ENCODE measurements at places on chromosomes 3 and 15.
A peak's percentile ranks its signal among the peaks of the same experiment; 100 is the strongest.

GRCh38 chr3:116561529-116561928 lies 116.2 kb upstream of the LSAMP start:
- DNase-seq, result no peak

DNA sequence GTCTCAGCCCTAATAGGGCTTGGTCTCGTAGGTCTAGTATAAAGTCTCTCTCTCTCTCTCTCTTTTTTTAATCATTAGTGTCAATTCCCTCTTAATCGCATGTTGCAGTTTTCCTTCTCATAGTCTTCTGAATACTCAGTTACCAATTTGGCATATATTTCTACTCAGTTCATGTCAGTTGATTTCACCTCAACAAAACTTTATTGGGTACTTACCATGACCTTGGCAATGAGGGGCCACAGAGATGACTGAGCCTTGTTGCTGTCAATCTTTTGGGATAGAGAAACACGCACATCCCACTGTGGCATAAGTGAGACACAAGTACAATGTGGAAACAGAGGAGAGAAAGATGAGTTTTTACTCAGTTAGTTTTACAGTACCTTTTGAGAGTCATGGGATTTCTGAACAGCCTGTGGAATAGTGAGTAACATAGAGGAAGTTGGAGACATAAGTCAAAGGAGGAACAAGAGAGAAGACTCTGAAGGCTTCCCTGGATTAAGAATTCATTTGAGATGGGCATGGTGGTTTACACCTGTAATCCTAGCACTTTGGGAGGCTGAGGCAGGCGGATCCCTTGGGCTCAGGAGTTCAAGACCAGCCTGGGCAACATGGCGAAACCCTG lies 150.2 kb upstream of the CBLB start:
- no peak for DNase-seq

- DNase-seq, result no peak
These were observed 453.0 kb upstream of the DPH6 start for GRCh38 chr15:35998663-35999602.

GRCh38 chr15:31474059-31474868 lies 147.6 kb downstream of the KLF13 start:
- no peak for DNase-seq

DNA sequence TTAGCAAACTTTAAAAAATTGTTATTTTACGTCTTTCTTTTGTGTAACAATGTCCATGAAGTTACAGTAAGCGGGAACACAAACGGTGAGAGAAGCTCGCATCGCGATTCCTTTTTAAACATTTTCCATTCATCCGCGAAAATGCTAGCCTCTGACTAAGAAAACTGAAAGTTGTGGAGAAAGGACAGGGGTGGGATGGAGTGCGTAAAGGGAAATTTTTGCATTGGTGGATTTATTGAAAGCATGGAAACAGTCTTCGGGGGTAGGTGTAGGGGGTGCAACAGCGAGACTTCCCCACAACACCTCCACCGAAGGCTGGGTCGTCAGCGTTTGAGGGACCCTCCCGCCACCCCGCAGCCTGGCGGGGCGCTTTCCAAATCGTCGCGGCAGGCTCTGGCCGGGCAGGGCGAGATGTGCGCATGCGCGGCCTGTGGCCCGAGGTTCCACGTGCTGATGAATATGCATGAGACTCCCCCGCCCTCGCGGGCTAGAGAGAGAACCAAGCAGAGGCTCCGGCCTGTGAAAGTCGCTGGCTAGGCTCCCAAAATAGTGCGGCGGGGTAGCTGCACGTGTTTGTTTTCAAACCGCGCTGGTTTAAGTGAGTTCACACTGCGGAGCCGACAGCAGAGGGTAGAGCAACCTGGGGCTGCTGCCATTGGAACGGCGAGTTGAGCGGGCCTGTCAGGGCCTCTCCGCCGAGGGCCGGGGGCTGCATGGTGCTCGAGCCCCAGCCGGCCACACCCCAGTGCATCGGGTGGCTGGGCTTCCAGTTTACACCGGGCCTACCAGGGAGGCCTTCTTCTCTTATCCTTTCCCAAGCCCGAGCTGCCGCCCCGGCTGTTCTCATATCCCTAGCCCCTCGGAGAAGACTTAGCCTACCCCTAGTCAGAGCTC lies 9.9 kb downstream of the ZIC1 start:
- no peak for DNase-seq

- no peak for DNase-seq
These were observed 253.7 kb downstream of the ZPLD1 start for GRCh38 chr3:102688556-102688930.

DNA sequence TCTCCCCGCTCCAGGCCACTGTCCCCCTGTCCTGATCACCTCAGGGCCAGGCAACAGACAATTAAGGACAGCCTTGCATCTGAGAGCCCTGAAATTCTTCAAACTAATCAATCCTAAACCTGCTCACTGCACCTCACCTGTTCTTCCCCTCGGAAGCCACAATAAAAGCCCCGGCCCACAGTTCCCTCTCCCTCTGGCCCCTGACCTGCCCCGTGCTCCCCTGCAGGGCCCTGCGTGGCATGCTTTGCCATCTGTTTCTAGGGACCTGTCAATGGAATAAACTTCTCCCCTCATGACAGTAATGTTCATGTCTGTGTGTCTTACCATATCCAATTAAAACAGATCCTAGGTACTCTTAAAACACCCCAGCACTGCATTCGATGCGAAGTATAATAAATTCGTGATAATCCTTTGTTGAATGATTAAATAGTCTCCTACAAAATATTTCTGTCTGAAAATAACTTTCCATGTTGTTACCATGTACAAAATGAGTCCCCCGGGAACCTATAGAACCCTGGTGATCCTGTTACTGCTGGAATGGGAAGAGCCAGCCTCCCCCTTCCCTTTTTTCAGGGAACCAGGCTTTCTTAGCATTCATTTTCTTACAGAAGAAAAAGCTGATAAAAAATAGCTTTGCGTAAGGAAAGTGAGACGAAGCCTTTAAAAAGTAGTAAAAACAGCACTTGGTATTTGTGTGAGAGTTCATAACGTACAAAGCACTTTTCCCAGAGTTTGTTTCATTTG lies 59.0 kb downstream of the ABTB1 start:
- no peak for DNase-seq

DNA sequence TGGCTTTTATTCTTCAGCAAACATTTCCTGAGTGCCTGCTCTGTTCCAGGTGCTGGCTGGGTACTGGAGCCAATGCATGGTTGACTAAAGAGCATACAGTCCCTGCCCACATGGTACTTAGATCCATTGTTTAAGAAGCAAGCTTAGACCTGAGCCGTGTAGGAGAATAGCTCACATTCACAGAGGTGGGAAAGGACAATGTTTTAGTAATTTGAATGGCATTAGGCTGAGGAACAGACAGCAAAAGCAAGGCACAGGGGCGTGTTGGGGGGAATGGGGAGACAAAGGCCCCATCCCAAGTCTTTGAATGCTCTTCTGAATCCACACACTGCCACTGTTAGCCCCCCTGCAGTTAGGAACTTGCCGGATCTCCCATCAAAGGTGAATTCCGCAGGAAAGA lies 388.2 kb upstream of the RGMA start:
- no peak for DNase-seq

DNA sequence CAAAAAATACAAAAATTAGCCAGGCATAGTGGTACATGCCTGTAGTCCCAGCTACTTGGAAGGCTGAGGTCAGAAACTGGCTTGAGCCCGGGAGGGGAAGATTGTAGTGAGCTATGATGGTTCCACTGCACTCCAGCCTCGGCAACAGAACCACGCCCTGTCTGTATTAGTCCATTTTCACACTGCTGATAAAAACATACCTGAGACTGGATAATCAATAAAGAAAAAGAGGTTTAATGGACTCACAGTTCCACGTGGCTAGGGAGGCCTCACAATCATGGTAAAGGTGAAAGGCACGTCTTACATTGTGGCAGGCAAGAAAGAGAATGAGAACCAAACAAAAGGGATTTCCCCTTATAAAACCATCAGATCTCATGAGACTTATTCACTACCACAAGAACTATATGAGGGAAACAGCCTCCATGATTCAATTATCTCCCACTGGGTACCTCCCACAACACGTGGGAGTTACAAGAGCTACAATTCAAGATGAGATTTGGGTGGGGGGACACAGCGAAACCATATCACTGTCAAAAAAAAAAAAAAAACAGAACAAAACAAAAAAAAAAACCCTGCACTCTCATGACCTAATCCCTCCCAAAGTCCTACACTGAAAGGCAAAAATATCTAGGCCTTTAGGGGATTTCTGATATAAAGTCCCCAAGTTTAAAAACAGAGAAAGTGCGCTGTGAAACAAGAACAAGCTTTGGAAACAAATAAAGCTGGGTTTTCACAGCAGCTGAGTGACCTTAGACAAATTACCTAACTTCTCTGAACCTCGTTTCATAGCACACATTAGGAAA lies 224.7 kb downstream of the IGSF11 start:
- no peak for DNase-seq

DNA sequence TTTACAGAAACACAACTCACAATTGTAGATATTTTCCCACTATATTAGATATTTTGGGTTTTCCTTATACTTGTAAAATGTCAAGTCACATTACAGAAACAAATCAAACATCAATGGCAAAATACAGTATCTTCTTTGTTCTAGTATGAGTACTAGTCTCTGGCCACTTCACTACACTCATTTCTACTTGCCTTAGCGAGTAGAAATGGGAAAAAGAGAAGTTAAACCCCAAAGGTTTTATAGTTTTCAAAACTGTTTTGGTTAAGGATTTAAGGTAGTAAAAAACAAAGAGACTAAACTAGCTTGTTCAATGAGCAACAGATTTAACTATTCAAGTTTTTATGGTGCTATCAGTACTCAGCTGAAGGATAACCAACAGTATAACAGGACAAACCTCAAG lies 81.7 kb downstream of the BTD start:
- DNase-seq, result no peak

GRCh38 chr15:76150513-76150912 lies 90.7 kb downstream of the TMEM266 start:
- DNase-seq, result peak; percentile 4

DNA sequence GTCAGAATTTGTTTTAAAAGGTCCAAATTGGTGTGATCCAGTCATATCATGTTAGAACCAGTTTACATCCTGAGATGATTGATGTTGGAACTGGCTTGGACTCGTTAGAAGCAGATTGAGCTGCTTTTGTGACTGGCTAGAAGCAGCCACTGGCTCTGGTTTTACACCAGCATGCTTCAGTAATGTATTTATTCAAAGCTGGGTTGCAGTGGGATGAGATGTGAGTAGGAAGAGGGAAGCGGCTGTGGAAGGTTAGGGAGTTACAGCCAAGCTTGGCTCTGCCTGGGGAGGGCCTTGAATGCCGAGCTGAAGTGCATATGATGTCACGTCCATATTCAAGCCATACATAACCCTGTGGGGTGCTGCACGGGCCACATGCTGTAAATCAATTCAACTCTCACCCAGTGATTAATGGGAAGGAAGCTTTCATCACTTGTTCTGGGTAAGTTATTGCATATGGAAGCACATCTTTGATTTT lies 104.0 kb upstream of the SMAD3 start:
- no peak for DNase-seq

- no peak for DNase-seq
These were observed 203.7 kb downstream of the ABHD5 start for GRCh38 chr3:43894176-43895049.

DNA sequence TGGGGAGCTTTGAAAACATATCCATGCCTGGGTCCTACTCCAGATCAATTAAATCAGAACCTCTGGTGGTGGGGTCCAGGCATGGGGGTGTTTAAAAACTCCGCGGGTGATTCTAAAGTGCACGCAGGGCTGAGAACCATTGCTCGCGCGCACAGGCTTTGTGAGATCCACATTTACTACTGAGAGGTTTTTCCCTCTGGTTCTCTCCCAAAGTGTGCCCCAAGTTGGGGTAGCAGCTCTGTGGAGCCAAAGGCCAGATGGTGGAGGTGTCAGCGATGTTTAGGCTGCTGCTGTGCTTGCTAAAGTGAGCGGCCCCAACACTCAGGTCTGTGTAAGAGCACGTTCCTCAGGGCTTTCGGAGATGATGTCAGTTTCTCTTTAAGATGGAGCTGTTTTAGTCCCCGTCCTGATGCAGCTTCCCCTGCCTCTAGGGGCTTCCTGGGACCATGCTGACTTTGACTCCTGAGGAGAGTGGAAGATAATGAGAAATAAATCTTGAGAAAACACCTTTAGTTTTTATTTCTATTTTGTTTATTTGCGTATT lies 13.4 kb upstream of the MAGEF1 start:
- DNase-seq, result no peak

DNA sequence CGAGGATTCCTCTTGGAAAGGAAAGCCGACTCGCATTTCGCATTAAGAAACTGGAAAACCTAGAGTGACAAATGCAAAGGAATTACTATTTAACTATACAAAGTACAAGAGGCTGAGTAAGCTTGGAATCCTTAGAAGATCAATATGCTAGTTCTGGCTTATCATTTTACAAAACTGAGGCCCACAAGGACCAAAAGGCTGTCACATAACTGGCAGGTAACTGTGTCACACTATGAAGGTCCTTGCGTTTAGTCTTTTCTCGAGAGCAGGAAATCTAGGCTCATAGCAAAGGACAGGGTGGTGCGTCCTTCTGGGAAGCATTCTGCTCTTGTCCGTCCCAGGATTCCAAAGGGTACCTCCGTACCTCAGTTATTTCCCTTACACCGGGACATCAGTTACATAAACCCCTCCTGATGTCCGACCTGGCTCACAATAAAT lies 629 bp downstream of the RPL24 start:
- no peak for DNase-seq

GRCh38 chr15:88878720-88879184 lies 16.6 kb downstream of the HAPLN3 start:
- DNase-seq, result no peak

DNA sequence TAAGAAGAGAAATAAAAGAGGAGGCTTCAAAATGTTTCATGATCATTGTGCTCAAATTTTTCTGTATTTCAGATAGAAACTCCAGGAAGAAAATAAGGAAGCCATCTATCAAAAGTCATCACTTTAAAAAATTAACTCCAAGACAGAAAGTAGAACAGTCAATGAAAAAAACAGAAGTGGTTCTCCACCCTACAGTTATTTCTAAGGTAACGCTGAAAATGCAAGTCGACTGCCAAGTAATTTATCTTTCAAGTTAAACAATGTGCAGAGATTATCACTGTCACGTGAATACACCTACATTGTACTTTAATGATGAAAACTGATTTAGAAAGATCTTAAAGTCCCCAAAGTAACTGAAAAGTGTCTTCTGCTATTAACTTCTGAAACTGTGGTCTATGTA lies 78.5 kb upstream of the SNRPA1 start:
- no peak for DNase-seq

DNA sequence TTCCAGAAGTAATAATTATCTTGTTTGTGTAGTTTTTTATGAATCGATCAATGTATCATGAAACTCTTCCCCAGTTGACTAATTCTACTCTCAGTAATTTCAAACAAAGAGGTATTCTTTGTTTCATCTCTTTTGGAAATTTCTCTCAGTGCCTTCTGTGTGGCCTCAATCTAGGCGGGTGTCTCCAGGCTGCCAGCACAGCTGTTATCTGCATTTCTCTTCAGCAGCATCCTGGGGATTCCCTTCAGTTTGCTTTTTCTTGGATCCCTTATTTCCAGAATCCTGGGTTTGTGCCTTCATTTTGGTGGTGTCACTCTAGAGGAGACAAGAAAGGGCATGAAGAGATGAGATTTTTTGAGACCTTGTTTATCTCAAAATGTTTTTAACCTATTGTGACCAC lies 22.7 kb downstream of the NIPA2 start:
- no peak for DNase-seq
